ENCODE measurements at places on chromosomes 7 and 10. TPM values are rescaled to one million over a fixed set of nuclear protein-coding genes. Genes with fewer than 3 reads are reported as not detected.

TMEM26 gene
- not detected for total RNA-seq

LEP gene
- not detected for total RNA-seq

FRMD4A gene
- total RNA-seq: 105 TPM

IFIT1 gene
- 46.0 TPM for total RNA-seq

BET1 gene
- 28.0 TPM for total RNA-seq

PNLIPRP3 gene
- total RNA-seq: not detected

PSPH gene
- total RNA-seq: 21.1 TPM

DNA sequence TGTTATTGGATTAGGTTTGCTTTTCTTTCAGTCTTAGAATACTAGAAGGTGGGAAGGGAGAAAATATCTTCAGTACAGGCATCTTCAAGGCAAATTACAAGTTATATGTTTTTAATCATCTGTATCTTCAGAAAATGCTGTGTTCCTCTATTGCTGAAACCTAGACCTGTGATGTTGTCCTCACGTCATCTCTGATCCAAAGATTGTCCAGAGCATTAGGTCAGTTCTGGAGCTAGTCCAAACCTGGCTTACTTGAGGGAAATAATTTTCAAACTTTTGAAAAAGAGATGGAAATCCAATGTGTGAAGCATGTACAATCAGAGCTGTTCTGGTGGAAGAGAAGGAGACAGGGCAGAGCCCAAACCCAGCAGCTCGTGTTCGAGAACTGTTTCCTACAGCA is 217.3 kb downstream of the ZEB1 start:
- peak; percentile 4 for DNase-seq

DNA sequence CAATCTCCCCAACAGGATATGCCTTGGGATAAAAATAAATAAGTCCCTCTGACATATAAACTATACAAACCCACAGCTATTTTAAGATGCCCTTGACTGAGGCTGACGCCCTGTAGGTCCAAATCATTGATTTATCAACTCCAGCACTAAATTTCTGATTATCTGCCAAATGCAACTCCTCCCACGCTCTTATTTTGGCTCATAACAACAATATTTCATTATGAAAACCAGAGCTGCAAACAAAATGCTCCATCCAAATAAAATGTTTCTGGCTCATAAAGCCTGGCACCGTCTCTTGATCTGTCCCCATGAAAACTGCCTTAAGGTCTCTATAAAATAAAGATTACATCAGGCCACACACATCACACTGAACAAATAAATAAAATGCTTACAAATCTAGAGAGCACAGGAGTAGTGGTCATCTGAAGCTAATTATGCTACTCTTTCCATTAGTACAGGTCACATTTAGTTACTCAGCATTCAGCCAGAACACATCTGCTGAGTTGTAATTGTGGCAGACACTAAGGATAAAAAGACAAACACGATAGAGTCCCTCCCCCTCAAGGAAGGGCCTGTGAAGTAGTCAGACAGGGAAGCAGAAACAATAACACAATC is 28.8 kb downstream of the CACUL1 start:
- peak; percentile 62 for DNase-seq

GRCh38 chr7:123658023-123658422 is 2.4 kb downstream of the LMOD2 start:
- no peak for DNase-seq

GRCh38 chr7:147096629-147097028 is 980.0 kb downstream of the CNTNAP2 start:
- DNase-seq: no peak

DNA sequence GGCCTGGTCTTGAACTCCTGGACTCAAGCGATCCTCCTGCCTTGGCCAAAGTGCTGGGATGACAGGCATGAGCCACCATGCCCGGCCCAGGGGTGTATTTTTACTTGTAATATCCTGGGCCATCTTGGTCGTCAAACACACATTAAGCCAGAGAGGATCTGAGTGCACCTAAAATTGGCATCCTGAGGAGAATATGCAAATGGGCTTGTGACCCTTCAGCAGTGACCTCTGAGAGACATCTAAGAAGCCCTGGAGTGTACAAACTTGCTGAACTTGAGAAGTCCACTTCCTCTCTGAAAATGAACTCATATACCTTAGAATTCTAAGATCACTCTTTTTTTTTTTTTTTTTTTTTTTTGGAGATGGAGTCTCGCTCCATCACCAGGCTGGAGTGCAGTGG is 372.0 kb upstream of the C7orf33 start:
- DNase-seq: no peak

GRCh38 chr10:117544004-117544701 is 1.6 kb downstream of the EMX2 start:
- no peak for DNase-seq

DNA sequence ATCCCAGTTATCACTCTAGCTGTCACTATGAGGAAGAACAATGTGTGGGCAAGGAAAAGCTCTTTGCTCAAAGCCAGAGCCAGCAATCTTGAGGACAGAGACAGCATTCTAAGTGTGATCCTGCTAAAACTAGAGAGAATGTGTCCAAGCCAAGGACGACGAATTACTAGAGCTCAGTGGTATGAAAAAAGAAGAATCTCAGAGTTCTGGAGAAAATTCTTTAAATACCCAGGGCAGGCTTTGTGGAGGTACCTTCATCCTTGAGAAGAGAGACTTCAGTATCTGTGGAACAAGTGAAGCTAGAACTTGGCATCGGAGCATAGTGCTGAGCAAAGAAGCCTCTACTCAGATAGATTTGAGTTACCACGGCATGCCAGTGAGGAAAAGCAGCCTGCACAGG is 209.8 kb downstream of the TRIL start:
- no peak for DNase-seq

GRCh38 chr10:74238031-74238431 is 87.0 kb downstream of the ADK start:
- no peak for DNase-seq

DNA sequence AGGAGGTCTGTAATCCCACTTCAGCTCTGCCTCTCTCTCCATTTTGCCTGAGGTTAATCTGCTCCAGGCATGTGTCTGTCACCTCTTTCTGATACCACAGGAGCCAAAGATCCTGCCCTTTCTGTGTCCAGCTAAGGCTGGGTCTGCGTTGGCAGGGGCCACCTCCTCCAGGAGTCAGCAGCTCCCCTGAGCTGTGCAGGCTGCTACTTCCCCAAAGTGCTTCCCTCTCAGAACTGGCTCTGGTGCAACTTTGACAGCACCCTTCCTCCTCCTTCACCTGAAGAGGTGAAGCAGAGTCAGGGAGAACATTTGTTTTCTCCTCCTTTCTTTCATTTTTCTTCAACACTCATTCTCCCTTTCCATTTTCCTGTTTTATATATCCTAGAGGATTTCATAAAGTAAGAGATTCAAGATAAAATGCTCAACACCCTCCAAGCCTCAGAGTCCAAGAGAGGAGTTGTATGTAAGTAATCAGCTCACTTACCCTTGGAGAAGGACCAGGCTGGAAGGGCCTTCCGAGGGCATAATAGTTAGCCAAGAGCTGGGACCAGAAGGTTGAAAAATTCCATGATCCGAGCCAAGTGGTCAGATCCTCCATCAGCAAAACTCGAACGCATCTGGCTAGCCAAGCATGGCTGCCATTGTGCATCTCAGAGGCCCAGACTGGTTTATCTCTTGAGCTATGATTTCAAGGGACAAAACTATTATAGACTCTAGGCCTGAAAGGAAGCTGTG is 257.3 kb downstream of the PTEN start:
- no peak for DNase-seq

DNA sequence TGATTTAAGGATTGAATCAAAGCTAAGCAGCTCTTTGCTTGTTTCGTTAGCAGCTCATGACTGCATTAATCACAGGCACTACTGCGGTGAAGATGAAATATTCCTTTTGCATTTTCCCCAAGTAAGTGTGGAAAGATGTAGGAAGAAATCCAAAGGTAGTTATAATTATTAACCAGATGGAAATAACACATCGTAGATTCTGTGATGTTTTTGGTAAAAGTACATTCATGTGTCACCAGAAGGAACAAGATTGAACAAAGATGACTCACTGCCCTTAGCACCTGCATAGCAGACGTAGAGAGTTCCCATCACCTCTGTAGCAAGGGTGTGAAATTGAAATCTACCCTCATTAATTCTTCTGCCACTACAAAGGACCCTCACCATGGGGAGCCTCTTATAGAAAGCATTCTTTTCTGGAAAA is 37.1 kb downstream of the SMURF1 start:
- no peak for DNase-seq

DNA sequence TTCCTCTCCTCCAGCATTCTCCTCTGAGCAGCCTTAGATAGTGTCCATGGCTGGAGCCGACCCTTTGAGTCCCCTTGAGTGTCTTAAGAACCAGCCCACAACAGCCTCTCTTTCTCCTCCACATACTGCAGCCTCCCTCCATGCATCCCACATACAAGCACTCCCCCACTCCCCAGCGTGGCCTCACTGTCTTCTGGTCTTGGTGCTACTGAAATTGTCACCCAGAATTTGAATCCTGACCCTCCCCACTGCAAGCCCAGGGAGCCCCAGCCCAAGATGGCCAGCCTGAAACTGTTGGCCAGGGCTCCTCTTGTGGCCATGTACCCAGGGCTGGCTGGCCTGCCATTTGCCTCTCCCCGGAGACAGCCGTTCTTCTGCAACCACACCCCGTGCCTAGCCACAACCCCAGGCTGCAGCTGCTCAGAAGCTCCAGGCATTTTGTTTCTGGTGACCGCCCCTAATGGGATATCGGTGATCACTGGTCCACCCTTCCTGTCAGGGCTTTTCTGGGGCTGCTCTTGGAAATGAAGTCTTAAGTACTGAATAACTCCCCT is 18.8 kb upstream of the SH2D4B start:
- no peak for DNase-seq

DNA sequence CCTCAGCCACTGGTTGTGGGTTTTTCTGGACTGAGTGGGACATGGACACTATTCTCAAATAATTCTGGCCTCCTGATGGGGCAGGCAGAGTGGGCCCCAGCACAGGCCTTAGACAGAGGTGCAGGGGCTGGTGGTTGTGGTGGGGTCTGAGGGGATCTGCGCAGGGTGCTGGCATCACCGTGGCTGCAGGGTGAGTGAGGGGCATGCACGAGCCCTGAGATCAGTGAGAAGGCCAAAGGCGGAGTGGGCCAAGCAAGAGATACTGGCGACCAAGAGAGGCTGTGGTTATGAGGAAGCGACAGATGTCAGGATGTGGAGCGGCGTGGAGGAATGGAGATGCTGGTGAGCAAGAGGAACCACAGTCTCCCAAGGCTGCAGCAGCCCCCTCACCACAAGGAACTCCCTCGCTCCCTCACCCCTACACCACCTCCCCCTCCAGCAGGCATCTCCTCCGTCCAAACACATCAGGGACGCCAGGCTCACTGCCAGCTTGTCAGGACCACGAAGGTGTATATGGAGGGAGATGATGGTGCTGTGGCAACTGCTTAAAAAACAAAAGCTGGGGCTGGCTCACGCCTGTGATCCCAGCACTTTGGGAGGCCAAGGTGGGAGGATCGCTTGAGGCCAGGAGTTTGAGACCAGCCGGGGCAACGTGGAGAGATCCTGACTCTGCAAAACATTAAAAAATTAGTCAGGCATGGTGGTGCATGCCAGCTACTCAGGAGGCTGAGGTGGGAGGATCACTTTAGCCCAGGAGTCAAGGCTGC is 9.6 kb downstream of the PRF1 start:
- DNase-seq: no peak

DNA sequence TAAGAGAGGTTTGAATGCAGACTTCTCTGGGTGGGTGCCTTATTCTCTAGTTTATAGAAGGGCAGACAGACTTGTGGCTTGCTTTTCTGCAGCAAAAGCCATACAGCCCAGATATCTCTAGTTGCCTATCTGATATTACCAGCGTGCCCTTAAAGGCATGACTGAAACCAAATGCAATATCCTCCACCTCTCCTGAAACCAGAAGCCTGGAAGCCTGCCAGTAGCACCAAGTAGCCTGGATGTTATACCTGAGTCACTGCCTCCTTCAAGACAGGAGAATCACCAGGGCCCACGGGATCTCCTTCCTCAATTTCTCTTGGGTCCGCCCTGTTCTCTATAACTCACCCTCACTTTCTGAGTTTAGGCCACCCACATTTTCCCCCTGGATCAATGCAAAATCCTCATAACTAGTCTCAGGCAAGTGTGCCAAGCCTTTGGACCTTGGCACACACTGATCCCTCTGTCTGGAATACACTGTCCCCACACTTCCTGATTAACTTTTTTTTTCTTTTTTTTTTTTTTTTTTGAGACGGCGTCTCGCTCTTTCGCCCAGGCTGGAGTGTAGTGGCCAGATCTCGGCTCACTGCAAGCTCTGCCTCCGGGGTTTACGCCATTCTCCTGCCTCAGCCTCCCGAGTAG is 638.4 kb downstream of the GALNT17 start:
- no peak for DNase-seq

DNA sequence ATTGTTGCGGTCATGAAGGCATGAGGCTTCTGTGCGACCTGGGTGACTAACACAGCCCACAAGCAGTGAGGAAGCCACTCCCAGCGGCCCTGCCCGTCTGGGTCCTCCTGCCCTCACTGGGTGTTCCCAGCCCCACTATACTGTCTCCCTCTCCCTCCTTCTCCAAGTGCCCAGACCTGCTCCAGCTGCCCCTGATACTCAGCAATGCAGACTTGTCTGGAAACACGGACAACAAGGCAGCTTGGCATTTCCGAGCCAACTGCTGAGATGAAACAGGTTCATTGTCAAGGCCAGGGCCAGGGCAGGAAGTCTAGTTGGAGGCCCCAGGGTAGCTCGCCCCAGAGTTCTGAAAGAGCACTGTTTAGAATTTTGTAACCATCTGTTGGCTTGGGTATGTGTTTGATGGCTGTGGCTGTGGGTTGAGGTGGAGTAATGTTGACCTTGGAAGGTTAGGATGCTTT is 95.7 kb downstream of the RBM20 start:
- no peak for DNase-seq

DNA sequence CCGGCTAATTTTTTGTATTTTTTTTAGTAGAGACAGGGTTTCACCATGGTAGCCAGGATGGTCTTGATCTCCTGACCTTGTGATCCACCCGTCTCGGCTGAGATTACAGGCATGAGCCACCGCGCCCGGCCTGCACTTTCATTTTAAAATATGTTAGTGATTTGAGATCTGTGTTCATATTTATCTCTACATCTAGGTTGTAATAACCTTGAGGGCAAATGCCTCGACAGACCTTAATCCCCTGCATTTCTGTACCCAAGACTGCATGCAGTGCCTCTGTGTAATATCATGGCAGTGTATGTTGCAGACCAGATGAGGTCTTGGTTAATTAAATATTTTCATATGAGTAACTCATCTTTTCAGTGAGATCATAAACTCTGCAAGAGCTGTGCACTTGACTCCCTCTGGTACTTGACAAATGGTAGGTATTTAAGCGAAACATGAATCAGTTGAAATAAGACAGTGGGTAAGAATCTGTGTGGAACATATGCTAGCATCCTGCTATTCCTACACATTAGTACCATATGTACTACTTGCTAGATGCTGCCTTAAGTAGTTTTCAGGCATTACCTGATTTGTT is 673.9 kb upstream of the ANKRD30A start:
- DNase-seq: no peak

- no peak for DNase-seq
Observed at GRCh38 chr7:28311670-28312069, 100.6 kb upstream of the CREB5 start.

DNA sequence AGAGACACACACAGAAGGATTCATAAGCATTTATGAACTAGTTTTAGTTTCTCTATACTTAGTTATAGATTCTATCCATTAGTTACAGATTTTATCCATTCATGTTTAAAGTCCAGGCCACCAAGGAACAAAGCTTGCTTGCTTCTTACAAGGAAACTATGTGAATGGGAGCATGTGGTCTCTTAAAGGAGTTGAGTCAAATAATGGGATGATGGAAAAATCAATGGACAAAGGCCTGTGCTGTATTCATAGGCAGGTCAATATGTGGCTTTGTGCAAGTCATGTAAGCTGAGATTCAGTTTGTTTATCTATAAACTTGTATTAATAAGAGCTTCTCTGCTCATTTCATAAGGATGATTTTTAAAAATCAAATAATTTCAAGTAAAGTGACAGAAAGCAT is 172.8 kb upstream of the CDK1 start:
- DNase-seq: no peak

All from HFFc6 (cell line).